ENCODE measurements at places on chromosomes 12 and 14.

DNA sequence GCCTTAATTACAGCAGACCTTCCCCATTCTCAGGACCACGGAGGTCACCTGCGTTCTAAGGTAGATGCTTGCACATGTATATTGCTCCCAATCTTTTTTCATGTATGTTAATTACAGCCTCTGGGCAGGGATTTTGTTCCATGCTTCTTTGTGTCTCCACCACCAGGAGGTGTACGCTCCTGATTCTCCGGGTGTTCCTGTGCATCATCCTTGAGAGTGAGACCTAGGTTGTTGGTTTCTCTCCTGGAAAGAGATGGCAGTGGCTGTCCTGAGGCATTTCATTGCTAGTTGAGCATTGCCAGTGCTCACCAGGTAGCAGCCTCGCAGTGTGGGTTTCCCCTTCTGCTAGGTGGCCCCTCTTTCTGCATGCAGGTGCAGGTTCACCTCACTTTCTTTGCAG is 52.8 kb downstream of the KCNK13 start:
- no peak for DNase-seq

DNA sequence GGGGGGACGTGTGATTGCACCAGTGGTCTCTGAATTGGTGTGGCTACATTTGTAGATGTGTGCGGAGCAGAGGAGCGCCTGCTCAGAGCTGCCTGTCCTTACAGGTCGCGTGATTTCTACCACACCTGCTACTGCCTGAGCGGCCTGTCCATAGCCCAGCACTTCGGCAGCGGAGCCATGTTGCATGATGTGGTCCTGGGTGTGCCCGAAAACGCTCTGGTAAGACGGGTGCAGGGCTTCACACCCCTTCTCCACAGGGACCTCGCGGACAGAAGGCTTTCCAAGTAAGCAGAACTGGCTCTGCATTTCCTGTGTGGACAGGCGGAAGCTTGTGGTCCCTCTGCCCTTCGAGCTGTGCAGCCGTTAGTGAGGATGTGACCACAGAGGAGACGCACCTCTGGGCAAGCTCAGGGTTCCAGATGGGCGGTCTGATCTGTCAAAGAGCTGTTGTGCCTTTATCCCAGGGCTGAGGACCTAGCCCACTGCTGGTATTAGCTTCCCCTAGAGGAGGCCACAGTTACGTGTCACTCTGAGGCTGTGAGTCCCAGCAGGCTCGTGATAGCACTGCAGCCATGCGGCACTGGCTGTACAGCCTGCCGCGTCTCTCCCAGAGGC is 47.7 kb downstream of the MAX start:
- DNase-seq, result no peak

GRCh38 chr12:88418856-88419497 is 161.3 kb downstream of the KITLG start:
- DNase-seq, result no peak

DNA sequence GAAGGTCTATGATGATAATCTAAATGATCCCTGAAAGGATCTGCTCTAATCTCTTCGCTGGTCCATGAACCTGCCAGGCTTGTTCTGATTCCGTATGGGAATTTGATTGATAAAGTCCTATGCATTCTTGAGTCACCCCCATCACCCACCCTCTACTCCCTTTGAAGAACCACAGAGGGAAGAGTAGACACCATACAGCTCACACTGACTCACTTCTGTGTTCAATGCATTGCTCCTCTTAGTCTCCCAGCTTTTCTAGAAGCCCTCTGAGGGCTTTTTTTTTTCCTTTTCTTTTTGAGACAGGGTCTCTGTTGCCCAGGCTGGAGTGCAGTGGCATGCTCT is 18.5 kb upstream of the GPRC5A start:
- DNase-seq, result no peak

DNA sequence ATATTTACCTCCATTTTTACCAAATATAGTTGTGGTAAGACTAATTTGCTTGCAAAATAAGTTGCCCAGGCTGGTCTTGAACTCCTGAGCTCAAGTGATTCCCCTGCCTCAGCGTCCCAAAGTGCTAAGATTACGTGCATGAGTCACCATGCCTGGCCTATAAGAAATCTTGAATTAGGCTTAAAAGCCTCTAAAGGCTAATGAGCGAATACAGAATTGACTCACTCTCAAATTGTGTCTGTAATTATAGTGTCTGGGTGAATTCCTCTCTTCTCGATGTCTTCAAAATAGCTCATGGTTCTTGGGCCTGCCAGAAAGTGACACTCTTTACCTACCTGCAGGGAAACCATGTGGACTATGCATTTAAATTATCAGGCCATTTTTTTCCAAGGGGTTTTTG is 403.5 kb downstream of the SLC16A7 start:
- no peak for DNase-seq

DNA sequence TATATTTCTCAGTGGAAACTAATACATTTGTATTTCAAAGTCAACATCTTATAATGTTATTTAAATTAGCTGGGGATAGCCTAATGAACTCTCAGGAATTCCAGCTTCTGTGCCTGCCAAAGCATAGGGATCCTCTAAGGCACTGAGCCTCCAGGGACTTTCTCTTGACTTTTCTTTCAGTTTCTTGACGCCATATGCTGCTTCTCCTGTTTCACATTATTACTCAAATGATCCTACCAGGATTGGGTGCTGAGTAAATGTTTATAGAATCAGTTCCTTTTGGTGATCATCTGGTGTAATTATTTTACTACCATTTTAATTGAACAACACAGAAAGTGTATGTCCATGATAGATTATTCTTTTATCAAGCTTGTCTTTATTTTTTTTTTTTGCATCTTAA is 7.9 kb downstream of the METTL25 start:
- no peak for DNase-seq

DNA sequence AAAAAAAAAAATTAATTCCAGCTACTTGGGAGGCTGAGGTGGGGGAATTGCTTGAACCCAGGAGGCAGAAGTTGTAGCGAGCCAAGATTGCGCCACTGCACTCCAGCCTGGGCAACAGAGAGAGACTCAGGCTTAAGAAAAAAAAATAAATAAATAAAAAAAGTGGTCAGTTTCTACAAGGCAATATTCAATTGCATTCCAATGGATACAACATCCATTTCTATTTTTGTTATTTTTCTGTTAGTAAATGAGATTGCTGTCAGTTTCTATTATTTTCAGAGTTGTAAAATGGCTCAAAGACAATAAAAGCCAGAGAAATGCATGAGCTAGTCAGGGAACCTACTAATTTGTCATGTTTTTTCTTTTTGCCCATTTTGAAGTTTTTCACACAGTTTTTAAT is 119.2 kb downstream of the PDE3A start:
- no peak for DNase-seq

DNA sequence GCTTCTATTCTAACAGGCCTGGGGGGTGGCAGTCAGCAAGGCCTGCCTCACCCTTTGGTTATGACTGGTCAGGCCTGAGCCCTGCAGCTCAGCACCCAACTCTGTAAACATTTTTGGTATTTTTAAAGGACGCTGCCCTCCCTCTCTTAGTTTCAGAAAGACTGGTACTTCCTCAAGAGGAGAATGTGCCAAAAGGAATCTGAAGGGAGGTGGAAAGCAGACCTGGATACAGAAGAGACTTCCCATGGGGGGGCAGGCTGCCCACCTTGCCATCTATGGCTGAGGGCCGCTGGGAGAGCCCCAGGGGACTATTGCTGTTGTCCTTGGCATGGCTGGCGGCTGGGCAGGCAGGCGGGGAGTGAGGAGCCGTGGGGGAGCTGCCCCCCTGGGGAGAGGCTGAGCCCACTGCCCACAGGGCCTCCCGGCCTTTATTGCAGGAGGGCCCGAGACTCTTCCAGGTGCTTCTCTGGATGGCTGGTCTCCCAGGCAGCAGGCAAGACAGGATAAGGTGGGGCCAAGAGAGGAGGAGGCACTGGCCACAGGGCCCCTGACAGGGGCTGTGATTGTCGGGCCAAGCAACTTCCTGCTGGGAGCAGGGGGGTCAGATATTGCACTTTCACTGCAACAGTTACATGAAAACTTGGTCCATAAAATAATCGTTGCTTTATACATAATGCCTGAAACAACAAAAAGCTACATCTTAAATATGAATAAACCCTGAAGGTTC is 3.5 kb downstream of the ARL6IP4 start:
- no peak for DNase-seq

DNA sequence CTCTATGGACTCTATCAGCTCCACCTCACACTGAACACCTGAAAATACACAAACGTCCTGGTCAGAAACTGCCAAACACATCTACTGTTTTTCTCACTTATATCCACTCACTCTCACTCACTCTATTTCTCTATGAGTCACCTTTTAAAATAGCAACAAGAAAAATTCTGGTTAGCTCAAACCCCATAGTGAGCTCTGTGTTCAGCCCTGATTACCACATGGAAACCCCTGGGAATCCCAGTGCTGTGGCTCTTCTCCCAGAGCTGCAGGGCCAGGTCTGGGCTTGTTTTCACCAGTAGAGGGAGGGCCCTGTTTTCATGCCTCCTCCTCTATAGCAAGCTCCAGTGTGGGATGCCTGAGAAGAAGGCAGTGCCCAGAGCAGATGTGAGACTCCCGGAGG is 1126.1 kb downstream of the TMEM121 start:
- no peak for DNase-seq

DNA sequence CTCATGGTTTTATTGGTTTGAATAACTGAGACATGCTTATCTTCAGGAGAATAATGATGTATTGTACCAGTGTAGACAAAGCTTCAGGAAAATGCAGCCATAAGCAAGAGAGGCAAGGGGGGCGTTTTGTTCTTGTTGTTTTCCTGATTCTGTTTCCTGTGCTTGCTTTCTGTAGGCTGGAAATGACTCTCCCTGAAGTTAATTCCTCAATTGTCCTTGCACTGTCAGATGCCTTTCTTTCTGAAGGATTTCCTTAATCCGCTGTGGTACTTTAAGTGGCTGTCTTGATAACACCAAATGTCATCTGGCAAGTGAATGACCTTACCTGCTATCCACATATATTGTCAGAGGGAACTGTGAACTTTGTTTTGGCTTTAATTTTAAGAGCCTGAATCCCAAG is 220.0 kb downstream of the NEDD1 start:
- no peak for DNase-seq

DNA sequence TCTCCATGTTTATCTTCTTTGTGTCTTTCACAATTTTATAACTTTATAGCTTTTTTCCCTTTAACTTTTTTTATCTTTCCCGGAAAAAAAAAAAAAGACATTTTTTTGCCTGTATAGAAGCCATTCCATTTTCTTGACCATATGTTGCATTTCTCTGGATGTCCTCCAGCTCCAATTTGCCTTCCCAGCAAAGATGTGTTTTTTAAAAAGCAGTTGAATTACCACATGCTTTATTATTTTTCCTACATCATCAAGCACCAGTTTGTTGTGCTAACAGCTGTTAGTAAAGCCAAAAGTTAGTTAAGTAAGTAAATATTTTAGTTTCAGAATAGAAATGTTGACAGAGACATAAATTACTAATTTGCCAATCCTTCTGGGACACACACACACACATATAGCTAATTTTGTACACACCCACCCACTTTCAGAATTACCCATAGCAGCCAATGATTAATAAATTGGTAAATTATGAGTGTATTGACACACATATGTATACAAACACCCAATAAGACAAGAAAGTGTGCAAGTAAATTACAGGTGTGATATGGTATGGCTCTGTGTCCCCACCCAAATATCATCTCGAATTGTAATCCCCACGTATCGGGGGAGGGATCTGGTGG is 118.3 kb downstream of the SLC38A6 start:
- no peak for DNase-seq

Measured in activated CD4-positive, alpha-beta T cell treated with anti-CD3 and anti-CD28 coated beads, Interleukin-2, amount 50 U/mL, for 48 hours (primary cell).